CD4-positive, alpha-beta T cell treated with Interleukin-4 for 1 hour (primary cell): ENCODE measurements at places on chromosomes 7 and 10.

GRCh38 chr7:124542476-124542875, 223.1 kb downstream of the GPR37 start:
- no peak for DNase-seq

- no peak for DNase-seq
Measured at GRCh38 chr10:133458710-133459453, 5.1 kb downstream of the SCART1 start.

DNA sequence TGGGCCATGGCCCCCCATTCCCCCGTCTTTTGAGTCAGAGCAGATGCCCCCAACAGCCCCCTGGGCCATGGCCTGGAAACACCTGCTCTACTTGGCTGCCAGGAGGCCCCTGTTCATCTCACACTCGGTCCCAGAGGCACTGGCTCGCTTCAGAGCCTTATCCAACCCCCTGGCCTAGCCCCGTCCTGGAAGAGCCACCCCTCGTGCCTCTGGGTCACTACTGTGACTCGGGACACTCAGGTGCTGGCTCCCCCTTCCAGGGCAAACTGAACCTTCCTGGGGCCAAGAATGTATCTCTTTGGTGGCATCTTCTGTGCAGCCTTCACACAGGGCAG, 7.0 kb downstream of the POLR2J start:
- DNase-seq, result no peak

GRCh38 chr7:128391805-128392204, 18.0 kb downstream of the IMPDH1 start:
- DNase-seq, result no peak

DNA sequence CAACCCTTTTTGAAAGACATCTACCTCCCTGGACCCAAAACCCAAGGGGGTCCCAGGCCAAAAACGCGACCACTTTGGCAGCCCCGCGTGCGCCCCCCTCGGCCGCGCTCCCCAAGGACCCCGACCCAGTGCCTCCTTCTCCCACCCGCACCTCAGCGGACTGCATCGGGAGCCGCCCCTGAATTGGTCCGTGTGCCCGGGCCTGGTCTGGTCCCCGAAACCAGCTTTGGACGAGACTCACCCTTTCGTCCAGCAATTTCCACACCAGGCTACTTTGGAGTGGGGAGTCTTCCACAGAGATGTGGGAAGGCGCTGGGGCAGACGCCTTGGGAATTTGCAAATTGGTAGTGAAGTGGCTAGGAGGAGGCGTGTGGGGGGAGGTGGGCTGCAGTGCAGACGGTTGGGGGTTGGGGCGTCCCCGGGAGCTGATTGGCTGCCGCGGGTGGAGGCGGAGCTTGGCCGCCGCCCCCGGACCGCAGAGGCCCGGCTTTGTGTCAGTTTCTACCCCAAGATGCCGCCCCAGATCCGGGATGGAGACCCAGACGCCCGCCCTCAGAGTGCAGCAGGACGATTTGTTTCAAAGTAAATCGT, 16.9 kb downstream of the TCAF1 start:
- no peak for DNase-seq
